Activated naive CD4-positive, alpha-beta T cell treated with anti-CD3 and anti-CD28 coated beads for 36 hours (primary cell): ENCODE measurements at places on chromosomes 1 and 21.

GRCh38 chr1:154463512-154463990 lies 38.5 kb upstream of the TDRD10 start:
- DNase-seq: peak; percentile 89

GRCh38 chr1:19391596-19391981 lies 79.5 kb downstream of the SLC66A1 start:
- no peak for DNase-seq

DNA sequence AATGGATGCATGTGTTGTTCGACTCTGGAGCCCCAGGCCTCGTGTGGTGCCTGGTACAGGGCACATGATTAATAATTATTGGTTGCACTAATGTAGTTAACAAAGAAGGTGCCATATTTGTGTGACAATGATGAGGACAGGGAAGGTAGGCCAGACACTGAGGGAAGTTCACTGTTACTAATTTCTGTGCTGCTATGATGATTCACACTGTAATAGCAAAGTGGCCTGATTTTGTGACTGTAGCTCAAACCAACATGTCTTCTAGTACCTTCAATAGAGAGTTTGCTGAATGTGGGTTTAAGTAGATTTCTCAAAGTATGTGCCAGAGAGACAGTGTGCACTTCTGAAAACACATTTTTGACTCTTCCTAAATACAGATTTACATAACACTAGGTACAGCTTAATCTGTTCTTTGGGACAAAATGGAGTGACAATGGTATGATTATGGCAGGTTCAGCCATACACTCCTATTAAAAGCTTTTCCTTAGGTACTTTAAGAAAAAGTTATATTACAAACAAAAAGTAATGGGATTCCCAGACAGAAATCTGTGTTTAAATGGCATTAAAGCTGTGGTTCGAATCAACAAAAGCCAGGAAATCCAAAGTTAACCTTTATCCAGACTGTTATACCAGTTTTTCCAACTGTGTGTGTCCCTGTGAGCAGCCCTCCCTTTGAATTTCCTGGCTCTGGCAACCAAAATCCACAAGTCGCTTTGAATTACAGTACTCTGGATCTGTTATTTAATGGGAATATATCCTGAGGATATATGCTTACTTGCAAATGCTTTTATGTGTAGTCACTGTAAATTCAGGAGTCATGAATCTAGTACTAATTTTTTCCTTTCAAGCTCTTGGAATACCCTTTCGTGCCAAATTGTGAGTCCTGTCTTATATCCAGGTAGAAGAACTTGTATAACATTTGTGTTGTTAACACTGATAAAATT lies 277.1 kb upstream of the SGIP1 start:
- DNase-seq: peak; percentile 30

DNA sequence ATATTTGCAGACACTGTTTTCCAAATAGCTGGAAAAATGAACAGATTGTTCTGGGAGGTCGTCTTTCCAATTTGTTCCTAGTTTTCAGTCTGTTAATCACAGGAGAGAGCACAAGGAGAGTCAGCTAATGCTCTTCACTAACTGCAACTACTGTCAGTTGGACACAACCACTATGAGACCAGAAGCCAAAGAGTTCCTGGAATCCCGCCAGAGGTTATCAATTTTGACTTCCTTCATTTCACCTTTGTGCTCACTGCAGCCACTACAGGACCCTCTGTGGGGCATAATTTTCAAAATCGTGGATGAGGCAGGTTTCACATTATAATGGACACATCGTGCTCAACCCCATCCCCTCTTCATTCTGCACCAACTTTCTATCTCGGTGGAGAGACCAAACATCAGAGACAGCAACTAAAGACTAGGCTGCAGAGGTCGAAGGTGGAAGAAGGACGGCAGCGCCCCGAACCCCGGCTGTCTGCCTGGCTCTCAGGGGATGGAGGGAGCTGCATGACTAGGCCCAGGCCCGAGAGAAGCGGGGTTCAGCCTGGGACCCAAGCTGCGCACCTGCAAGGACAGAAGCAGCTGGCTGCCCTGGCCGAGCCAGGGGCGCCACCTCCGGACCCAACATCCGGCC lies 602 bp downstream of the KIAA0319L start:
- DNase-seq: no peak

DNA sequence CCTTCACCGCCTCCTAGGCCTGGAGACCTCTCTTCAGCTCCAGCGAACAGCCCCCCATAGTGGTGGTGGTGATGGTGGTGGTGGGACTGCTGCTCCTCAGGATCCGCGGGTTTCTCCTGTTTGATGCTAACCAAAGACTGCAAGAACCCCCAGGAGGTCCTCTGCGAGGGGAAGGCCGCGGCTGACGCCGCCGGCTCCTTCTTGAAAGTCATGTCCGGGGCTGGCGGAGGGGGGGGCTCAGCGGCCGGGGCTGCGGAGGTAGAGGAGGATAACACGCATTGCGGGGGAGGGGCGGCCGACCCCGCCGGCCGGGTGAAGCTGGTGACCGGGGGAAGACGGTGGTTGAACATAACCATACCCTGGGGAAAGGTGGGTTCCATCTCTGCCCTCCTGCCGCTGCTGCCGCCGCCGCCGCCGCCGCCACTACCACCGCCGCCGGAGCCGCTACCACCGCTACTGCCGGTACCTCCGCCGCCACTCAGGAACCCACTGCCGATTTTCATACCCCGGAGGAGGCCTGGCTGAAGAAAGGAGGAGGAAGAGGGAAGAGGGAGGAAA lies 554 bp downstream of the ZNF281 start:
- DNase-seq: peak; percentile 51
